Erythroblast (primary cell): ENCODE measurements at places on chromosomes 1 and 21.
A peak's percentile ranks its signal among the peaks of the same experiment; 100 is the strongest.

- no peak for DNase-seq
Measured at GRCh38 chr1:241606544-241606943, 33.6 kb downstream of the CHML start.

- DNase-seq = no peak
Measured at GRCh38 chr1:215306426-215306825, 223.9 kb downstream of the KCNK2 start.

- peak; percentile 78 for DNase-seq
Measured at GRCh38 chr1:111030590-111030989, 66.9 kb upstream of the LRIF1 start.

GRCh38 chr1:72230746-72231145, 51.6 kb downstream of the NEGR1 start:
- no peak for DNase-seq

DNA sequence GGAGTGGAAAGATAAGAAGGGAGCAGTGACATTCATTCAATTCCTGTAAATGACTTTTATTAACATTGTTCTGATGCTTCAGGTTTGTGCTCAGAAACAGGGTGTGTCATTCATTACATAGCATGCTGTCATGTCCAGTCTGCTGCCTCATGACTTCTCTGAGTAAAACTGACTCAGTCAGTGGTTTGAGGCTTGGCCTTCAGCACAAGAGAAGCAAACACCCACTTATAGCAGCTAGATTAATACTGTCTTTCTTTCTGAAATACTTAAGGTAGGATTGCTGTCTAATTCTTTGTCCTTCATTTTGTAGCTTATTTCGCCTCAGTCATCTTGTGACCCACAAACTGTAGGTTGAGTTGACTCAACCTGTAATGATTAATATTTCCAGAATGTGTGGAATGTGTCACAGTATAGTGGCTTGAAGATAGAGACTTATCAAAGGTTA, 32.9 kb downstream of the RASAL2 start:
- DNase-seq = peak; percentile 2

- DNase-seq = no peak
Measured at GRCh38 chr1:186782791-186783190, 46.0 kb upstream of the PLA2G4A start.

GRCh38 chr1:74526708-74527107, 14.3 kb upstream of the LRRC53 start:
- no peak for DNase-seq

GRCh38 chr1:160225345-160225744, 20.2 kb downstream of the PEA15 start:
- no peak for DNase-seq

- DNase-seq = peak; percentile 55
Measured at GRCh38 chr1:182795563-182796228, 6.1 kb downstream of the NPL start.

DNA sequence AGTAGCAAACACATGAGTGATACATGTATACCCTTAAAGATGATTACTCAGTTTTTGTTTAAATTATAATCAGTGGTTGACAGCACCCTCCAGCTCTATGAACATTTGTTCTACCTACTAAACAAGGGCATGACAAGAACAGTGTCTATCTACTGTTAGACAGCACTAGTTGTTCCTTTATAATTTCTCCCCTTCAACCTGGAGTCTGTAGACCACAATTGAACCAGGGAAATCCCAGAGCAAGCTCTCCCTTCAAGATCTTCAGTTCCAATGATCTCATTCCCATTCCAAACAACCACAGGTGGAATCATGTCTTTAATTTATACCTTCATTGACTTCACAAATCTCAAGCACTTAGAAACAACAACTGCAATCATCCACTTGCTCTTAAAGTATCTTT, 216.1 kb downstream of the HHIPL2 start:
- DNase-seq = no peak
